Nasal cavity respiratory epithelium epithelial cell of viscerocranial mucosa (primary cell): ENCODE measurements at places on chromosomes 3 and 15. TPM values are rescaled to one million over a fixed set of nuclear protein-coding genes. Genes with fewer than 3 reads are reported as not detected.

The TTLL13 gene
- total RNA-seq: under 0.01 and 0.07 TPM in 2 replicates

The MAGI1 gene
- 13.0 and 21.1 TPM in 2 replicates for total RNA-seq

The STT3B gene
- 201 and 370 TPM in 2 replicates for total RNA-seq

The SLC49A4 gene
- total RNA-seq: 33.5 and 46.6 TPM in 2 replicates

The GOLGA8S gene
- under 0.01 TPM in 1 of 2 replicates, not detected in the other for total RNA-seq

The SCN11A gene
- under 0.01 TPM in 2 replicates for total RNA-seq

The PARP6 gene
- 24.3 and 35.5 TPM in 2 replicates for total RNA-seq

The ANKUB1 gene
- total RNA-seq: 0.34 and 4.1 TPM in 2 replicates

The LTK gene
- total RNA-seq: under 0.01 TPM in 1 of 2 replicates, not detected in the other

The SECISBP2L gene
- total RNA-seq: 18.5 and 20.4 TPM in 2 replicates

The CX3CR1 gene
- total RNA-seq: 0.07 TPM in 1 of 2 replicates, not detected in the other

The ANP32A gene
- total RNA-seq: 44.4 and 84.4 TPM in 2 replicates

The GABRB3 gene
- total RNA-seq: 0.34 and 5.4 TPM in 2 replicates

The ZNF717 gene
- 16.4 and 23.6 TPM in 2 replicates for total RNA-seq

The KBTBD8 gene
- 3.3 and 4.1 TPM in 2 replicates for total RNA-seq

The UCN2 gene
- 2.4 and 12.2 TPM in 2 replicates for total RNA-seq

The GOLGA6B gene
- total RNA-seq: not detected in 2 replicates

The CPLX3 gene
- total RNA-seq: not detected in 2 replicates

The TF gene
- 0.21 and 0.34 TPM in 2 replicates for total RNA-seq

The CCK gene
- total RNA-seq: 0.50 and 4.8 TPM in 2 replicates

The CFAP100 gene
- total RNA-seq: not detected in 2 replicates

The ARPP21 gene
- total RNA-seq: not detected in 2 replicates

The KNG1 gene
- total RNA-seq: not detected in 2 replicates

The WNT5A gene
- total RNA-seq: 7.5 and 11.9 TPM in 2 replicates

The TP63 gene
- 173 and 254 TPM in 2 replicates for total RNA-seq

The DHX36 gene
- total RNA-seq: 40.0 and 77.5 TPM in 2 replicates

The GPR62 gene
- total RNA-seq: under 0.01 TPM in 1 of 2 replicates, not detected in the other
